ENCODE measurements at places on chromosomes 5 and 9.
A peak's percentile ranks its signal among the peaks of the same experiment; 100 is the strongest.

DNA sequence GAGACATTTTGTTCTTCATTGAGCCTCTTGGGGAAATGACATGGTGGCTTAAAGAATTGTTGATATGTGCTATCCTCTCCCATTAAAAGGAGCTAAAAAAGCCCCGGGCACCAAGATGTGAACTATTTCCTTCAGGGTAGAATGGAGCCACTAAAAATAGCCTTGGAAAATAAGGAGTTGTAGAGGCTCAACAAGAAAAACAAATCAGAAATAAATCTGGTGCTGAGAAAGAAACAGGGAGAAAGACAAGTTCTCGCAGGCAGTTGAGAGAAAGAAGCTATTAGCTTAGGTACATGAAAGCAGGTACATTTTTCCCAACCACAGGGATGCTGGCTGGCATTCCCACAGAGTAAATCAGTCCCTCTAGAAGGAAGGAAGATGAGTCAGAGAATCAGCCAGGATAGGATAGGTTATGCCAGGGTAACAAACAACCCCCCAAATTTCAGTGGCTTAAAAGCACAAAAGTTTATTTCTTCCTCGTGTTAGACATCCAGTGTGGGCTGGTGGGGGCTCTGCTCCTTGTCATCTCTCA is 134.6 kb upstream of the ADRA1B start:
- DNase-seq = peak; percentile 84

GRCh38 chr5:5326115-5326758 is 96.2 kb upstream of the ICE1 start:
- DNase-seq = no peak

DNA sequence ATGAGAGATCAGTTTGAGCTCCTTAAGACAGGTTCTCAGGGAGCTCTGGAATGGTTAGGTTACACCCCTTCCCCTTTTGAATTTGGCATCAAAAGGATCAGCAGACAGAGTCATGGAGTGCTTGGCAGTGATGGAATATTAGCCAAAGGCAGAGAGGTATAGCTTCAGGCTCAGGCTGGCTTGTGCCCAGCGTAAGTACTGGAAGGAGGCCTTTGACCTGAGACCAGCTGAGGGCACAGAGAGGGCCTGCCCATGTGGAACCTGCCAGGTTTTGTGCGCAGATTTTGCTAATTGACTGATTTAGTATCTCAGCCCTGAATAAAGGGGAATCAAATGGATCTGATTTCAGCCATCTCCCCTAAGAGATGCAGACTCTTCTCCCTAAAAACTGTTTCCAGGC is 81.5 kb downstream of the RGS3 start:
- no peak for DNase-seq

DNA sequence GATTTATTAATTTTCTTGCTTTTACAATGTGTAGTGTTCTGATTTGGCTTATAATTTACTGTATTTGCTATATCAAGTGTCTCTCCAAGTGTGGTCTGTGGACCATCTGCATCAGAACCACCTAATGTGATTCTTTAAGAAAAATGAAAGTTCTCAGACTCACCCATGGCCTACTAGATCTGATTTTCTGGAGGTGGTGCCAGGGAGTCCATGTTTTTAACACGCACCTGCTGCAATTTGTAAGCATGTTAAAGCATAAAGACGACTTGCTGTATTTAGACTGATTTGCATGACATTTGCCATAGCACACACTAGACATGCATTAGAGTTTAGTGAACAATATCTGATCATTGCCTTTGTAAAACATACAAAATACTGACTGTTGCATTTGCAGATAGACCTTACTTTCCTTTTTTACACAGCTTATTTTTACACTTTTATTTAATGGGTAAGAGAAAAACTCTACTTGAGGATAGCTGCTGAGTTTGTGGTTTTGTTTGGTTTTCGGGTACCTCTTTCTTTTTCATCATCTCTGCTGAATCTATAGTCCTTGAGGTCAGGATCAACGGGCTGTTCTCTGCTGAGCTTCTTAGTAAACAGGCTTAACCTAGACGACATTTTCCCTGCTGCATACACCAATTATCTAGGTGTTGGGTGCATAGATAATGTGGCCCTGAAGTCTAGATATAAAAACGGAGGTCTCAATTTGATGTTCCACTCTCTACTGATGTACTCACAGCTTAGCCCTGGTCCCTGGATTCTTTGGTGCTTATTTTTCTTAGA is 138.0 kb upstream of the ZNF366 start:
- DNase-seq = no peak

GRCh38 chr9:134695144-134695543 is 53.5 kb downstream of the COL5A1 start:
- DNase-seq = no peak
